ENCODE measurements at places on chromosomes 6 and 20.

DNA sequence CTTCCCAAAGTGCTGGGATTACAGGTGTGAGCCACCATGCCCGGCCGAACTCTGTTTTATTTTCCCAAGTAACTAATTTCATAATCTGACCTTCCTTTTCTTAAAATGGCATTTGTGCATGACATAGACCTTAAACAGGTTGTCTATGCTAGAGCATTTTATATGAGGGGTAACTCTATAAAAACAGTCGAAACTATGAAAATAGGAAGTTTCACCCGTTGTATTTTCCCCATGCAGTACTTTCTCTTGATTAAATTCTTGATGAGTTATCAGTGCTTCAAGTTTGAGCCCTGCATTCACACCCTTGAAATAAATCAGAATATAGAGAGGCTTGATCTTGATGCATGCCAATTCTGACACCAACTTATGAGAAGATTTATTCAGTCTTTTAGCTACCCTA lies 11.7 kb downstream of the TBPL1 start:
- DNase-seq = no peak

GRCh38 chr6:89745096-89745495 lies 74.5 kb downstream of the MDN1 start:
- no peak for DNase-seq

- DNase-seq = peak; percentile 74
Observed at GRCh38 chr6:80607811-80608391, 501.4 kb downstream of the BCKDHB start.

DNA sequence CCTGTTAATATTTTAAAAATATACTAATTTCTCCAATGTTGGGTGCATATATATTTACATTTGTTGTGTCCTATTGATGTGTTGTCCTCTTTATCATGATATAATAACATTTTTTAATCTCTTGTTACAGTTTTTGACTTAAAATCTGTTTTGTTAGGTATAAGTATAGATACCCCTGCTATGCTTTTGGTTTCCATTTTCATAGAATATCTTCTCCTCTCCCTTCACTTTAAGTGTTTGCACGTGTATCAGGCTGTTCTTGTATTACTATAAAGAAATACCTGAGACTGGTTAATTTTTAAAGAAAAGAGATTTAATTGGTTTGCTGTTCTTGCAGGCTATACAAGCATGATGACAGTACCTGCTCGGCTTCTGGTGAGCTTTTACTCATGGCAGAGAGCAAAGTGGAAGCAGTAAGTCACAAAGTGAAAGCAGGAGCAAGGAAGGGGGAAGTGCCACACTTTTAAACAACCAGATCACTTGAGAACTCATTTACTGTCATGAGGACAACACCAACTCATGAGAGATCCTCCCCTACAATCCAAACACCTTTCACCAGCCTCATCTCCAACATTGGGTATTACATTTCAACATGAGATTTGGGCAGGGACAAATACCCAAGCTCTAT lies 340.5 kb upstream of the SYNCRIP start:
- DNase-seq = no peak

DNA sequence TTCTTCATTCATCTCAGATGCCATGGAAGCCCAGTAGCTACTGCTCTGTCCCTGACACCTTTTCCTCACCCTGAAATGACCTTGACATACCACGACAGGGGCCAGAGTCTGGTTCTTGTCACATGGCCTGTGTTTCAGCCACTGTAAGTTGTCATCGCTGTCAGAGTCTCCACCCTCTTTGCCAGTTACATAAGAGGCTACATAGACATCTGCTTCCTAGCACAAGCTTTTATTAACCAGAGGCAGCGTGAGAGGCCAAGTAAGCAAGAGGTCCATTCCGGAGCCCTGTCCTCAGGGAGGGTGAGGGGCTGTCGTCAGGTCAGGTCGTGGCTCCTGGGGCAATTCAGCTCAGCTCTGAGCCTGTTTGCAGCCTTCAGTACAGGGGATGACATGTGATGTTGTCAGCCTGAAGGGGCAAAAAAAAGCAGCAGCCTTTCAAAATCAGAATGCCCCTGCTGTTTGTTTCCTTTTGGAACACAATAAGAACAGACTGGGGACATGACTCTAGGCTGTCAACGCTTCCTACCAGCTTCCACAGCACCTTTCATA lies 146.3 kb downstream of the MTFR2 start:
- DNase-seq = no peak
